Dorsolateral prefrontal cortex (tissue), 122 donors: ENCODE measurements at places on chromosomes 5 and 9.

DNA sequence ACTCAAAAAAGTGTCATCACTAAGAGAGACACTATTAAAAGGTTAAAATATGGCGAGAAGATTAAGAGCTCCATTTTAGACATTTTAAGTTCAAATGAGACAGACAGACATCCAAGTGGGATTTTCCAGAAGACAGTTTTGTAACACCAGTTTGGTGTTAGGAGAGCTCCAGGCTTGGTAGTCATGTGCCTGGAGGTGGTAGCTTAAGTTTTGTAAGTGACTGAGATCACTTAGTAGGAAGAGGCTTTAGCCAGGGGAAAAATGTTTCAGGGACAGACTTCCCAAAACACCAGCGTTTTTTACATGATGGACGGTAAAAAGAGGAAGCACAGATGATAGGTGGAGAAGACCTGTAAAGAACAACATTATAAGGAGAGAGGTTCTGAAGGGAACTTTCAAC lies 150.3 kb downstream of the GIN1 start:
- no peak for DNase-seq

DNA sequence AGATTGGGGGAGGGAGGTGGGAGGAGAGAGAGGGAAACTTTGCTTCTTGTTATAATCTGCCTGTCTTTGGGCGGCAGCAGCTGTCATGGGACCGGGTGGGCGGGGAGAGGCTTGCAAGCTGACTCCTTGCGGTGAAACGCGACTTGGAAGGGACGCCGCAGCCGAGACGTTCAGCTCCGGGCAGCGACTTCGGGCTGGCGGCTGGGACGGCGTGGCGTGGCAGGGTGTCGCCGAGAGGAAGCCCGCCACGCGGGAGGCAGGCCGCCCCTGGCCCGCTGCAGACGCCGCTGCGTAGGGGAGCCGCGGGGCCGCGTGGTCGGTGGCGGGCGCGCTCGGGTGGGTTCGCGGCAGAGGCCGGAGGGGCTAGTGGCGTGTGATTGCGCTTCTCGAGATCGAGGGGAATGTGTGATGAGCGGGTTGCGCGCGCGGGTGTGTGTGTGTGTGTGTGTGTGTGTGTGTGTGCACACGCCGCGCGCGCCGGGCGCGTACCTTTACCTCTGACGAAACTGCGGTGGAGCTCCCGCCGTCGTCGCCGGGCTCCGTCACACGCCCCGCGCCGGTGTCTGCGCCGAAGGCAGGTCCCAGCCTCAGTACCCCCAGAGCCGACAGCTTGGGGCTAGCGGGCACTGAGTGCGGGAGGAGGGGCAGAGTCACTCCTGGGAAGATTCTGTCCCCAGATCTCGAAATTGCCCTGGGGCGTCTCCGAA lies 1.7 kb downstream of the PPARGC1B start:
- DNase-seq: peak; percentile 78

GRCh38 chr5:151096001-151096373 lies 15.2 kb upstream of the TNIP1 start:
- DNase-seq: no peak

DNA sequence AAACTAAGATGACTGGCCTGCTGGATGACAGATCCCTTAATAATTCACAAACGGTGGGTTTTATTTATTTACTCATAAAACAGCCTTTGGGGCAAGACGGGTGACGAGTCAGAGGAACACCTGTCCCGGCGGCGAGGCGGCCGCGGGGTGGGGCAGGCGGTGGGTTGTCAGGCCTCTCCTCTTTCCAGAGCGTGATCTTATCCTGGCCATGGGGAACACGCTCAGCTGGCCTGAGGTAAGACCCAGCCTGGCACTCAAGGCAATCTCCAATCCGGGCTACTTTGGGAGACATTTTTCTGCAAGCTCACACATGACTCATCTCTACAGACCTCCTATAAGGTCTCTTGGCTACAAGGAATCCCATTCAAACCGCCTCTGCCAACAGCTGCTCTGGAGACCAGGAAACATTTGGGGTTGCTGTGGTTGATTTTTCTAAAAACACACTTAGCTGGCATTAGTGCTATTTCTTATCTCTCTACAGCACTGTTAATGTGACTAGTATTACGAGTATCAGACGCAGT lies 6.3 kb downstream of the RAPGEF1 start:
- DNase-seq: no peak

- no peak for DNase-seq
These were observed 167.5 kb downstream of the CDK5RAP2 start for GRCh38 chr9:120412425-120412951.

- no peak for DNase-seq
These were observed 1.4 kb downstream of the KIF20A start for GRCh38 chr5:138180183-138180782.

DNA sequence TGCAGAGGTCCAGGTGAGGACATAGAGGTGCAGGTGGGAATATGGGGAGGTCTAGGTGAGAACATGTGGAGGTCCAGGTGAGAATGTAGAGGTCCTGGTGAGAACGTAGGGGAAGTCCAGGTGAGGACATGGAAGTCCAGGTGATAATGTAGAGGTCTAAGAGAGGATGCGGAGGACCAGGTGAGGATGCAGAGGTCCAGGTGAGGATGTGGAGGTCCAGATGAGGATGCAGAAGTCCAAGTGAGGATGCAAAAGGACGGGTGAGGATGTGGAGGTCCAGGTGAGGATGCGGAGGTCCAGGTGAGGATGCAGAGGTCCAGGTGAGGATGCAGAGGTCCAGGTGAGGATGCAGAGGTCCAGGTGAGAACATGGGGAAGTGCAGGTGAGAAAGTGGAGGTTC lies 133.8 kb downstream of the MRPL36 start:
- DNase-seq: peak; percentile 16

GRCh38 chr5:558326-558725 lies 34.1 kb upstream of the SLC9A3 start:
- DNase-seq: no peak
